GM12892 (cell line): ENCODE measurements at places on chromosomes 3 and 15.

GRCh38 chr3:150184426-150185071 lies 213.9 kb upstream of the PFN2 start:
- no peak for DNase-seq

DNA sequence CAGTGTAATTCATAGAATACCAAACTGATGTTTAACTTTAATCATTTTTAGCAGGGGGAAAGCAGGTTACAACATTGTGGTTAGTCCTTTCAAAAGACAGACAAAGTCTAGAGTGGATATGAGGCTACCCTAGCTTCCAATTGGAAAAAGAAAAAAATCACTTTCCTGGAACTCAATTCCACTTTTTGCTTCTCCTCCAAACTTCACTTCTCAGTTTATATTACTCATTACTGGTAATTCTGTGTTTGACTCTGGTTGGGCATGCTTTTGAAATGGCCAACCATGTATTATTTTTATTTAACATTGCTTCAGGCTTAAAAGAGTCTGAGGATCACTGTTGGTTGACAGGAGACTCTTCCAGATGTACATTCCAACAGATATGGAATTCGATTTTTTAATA lies 84.8 kb downstream of the RAP2B start:
- no peak for DNase-seq

DNA sequence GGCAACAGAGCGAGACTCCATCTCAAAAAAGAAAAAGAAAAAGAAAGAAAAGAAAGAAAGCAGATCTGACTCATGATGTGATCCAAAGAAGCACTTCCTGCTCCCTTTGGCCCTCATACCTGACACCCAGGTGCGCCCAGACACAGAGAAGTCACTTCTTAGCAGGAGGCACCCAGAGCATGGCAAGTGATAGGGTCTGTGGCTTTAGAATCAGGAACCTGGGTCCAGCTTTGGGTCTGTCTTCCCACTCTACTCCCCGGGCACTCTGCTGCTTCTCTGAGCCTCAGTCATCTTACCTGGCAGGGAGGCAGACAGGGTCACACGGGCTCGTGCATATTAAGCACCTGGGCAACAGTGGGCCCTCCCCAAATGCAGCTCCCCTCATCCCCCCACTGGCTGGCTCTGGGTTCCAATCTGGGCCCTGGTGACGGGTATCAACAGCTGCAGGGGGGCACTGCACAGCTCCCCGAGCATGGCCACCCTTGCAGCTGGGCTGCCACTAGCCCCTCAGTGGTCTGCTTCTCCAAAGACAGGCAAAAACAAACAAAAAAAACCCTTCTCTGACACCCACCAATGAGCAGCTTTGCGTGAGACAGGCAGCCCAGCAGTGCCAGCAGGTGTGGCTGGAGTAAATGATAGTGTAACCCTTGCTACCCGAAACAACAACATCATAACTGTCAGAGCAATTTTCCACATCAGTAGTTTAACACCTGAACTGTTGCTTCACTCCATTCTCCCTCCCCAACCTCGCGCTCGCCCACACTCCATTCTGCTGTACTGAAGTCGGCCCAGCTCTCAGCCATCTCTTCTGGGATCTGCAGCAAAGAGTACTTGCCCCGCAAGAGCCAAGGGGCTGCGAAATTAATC lies 99.8 kb downstream of the MEGF11 start:
- DNase-seq, result peak; percentile 63

- no peak for DNase-seq
Measured at GRCh38 chr15:45199136-45199810, 11.5 kb upstream of the SHF start.

- no peak for DNase-seq
Measured at GRCh38 chr3:197802779-197803459, 11.9 kb downstream of the LRCH3 start.

DNA sequence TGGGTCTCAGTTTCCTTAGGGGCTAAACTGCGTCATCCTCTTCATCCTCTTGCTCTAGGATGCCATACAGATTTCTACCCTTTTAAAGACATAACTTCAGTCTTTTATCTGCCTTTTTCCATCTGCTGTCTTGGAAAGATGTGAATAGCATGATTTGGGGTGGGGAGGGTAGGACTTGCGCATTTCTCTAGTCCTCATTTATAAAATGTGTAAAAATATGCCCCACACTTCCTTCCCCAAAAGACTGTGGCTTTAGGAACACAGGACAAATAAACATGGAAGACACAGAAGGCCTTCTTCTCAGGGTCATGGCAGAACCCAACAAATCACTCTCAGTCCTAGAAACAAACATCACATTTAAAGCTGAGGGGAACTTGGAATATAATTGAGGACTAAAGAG lies 48.4 kb upstream of the BCL6 start:
- no peak for DNase-seq
